Endothelial cell of coronary artery (primary cell): ENCODE measurements at places on chromosomes 2 and 18. TPM values are rescaled to one million over a fixed set of nuclear protein-coding genes. Genes with fewer than 3 reads are reported as not detected.

Gene CD226
- 0.09 TPM in 2 replicates for total RNA-seq

Gene C2orf80
- total RNA-seq, result not detected in 2 replicates

Gene MYL12A
- total RNA-seq, result 1,310 and 1,573 TPM in 2 replicates

Gene ZNF385B
- not detected in 2 replicates for total RNA-seq

Gene SIX3
- not detected in 2 replicates for total RNA-seq

Gene LDLRAD4
- total RNA-seq, result 0.99 and 2.0 TPM in 2 replicates

Gene PRSS56
- total RNA-seq, result not detected in 2 replicates

Gene HES6
- total RNA-seq, result 2.3 and 3.1 TPM in 2 replicates

Gene CHPF
- total RNA-seq, result 0.72 and 29.2 TPM in 2 replicates

Gene CCDC68
- 2.3 and 5.9 TPM in 2 replicates for total RNA-seq

Gene DUSP11
- total RNA-seq, result 20.4 and 24.7 TPM in 2 replicates

Gene ALPG
- total RNA-seq, result not detected in 2 replicates

Gene CRYBA2
- total RNA-seq, result not detected in 2 replicates

Gene UGT1A3
- not detected in 2 replicates for total RNA-seq

Gene GREB1
- 0.09 TPM in 2 replicates for total RNA-seq

Gene LYPD1
- 45.7 and 104 TPM in 2 replicates for total RNA-seq

Gene MARCHF4
- total RNA-seq, result 3.2 and 7.2 TPM in 2 replicates

Gene APCDD1
- under 0.01 TPM in 1 of 2 replicates, not detected in the other for total RNA-seq

Gene NCKAP5
- 0.27 and 0.38 TPM in 2 replicates for total RNA-seq

Gene DSG1
- not detected in 2 replicates for total RNA-seq

Gene RIT2
- total RNA-seq, result not detected in 2 replicates

Gene UGT1A1
- total RNA-seq, result not detected in 2 replicates

Gene DES
- total RNA-seq, result not detected in 2 replicates

Gene FOXI3
- total RNA-seq, result not detected in 2 replicates

Gene PTH2R
- total RNA-seq, result not detected in 2 replicates

Gene MSTN
- 0.09 TPM in 1 of 2 replicates, not detected in the other for total RNA-seq

Gene SP110
- 4.0 and 10.0 TPM in 2 replicates for total RNA-seq

Gene DYNAP
- total RNA-seq, result not detected in 2 replicates

Gene PFN4
- total RNA-seq, result 0.18 and 0.28 TPM in 2 replicates

Gene LHCGR
- total RNA-seq, result not detected in 2 replicates
